Activated T-helper 2 cell treated with anti-CD3 and anti-CD28 coated beads, Interferon-gamma antibody, Interleukin-2, Interleukin-4, amounts not matched to agents 10 μg/mL and 5 μg/mL and 100 μg/mL, durations not matched to agents 14 hours and 24 hours and 36 hours (primary cell): ENCODE measurements at places on chromosomes 16 and 17. TPM values are rescaled to one million over a fixed set of nuclear protein-coding genes. Genes with fewer than 3 reads are reported as not detected.
A peak's percentile ranks its signal among the peaks of the same experiment; 100 is the strongest.

DNA sequence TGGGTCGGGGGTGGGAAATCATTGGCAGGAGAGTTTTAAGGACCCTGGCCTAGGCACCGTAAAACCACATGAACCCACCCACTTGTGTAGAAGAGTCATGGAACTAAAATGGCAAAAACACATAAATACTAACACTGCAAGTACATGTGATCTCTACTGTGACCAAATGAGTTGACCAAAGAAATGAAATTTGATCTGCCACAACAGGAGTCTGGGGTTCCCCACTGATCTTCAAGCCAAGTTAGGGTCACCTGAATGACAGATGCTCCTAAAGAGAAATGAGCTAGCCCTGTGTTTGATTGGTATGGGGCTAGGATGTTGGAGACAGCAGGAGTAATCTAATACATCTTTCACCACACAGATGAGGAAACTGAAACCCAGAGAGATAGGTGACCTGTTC lies 21.5 kb upstream of the SKAP1 start:
- peaks cover 59% of the 10 kb centered on the region for H3K4me1 ChIP-seq
- peaks cover 17% of the 10 kb centered on the region for H3K36me3 ChIP-seq
- DNase-seq, result no peak
- peak overlapping the region; percentile 34 for H3K27ac ChIP-seq
- no peaks in the 10 kb centered on the region for H3K27me3 ChIP-seq

The HEXIM1 gene
- total RNA-seq, result 46.4 and 48.1 TPM in 2 replicates

The NPIPA2 gene
- total RNA-seq, result 4.8 and 5.1 TPM in 2 replicates

GRCh38 chr17:30454635-30455034 lies 22.6 kb upstream of the GOSR1 start:
- H3K4me1 ChIP-seq, result no peaks in the 10 kb centered on the region
- no peak overlapping the region for H3K4me3 ChIP-seq
- no peak overlapping the region for H3K27ac ChIP-seq

- no peak for DNase-seq
- peaks cover 89% of the 10 kb centered on the region for H3K36me3 ChIP-seq
- H3K4me1 ChIP-seq, result peaks cover 61% of the 10 kb centered on the region
- no peaks in the 10 kb centered on the region for H3K27me3 ChIP-seq
- H3K4me3 ChIP-seq, result peak overlapping the region; percentile 38
These were observed 13.1 kb downstream of the FMNL1 start for GRCh38 chr17:45234641-45235415.

GRCh38 chr17:33647956-33648355 lies 354.9 kb upstream of the ASIC2 start:
- H3K36me3 ChIP-seq, result no peaks in the 10 kb centered on the region
- H3K4me3 ChIP-seq, result no peak overlapping the region
- H3K4me1 ChIP-seq, result peaks cover 3% of the 10 kb centered on the region

GRCh38 chr17:71145486-71145885 lies 975.3 kb upstream of the SOX9 start:
- H3K27me3 ChIP-seq, result no peaks in the 10 kb centered on the region
- no peaks in the 10 kb centered on the region for H3K36me3 ChIP-seq
- H3K4me3 ChIP-seq, result no peak overlapping the region
- no peaks in the 10 kb centered on the region for H3K4me1 ChIP-seq
- H3K27ac ChIP-seq, result no peak overlapping the region
- DNase-seq, result no peak

The ARHGAP27 gene
- 50.7 and 58.0 TPM in 2 replicates for total RNA-seq
